ENCODE measurements at places on chromosomes 16 and 17.
A peak's percentile ranks its signal among the peaks of the same experiment; 100 is the strongest.

GRCh38 chr17:4110152-4110551, 32.7 kb downstream of the ZZEF1 start:
- no peak for DNase-seq

GRCh38 chr17:50046179-50046578, 9.7 kb upstream of the ITGA3 start:
- no peak for DNase-seq

DNA sequence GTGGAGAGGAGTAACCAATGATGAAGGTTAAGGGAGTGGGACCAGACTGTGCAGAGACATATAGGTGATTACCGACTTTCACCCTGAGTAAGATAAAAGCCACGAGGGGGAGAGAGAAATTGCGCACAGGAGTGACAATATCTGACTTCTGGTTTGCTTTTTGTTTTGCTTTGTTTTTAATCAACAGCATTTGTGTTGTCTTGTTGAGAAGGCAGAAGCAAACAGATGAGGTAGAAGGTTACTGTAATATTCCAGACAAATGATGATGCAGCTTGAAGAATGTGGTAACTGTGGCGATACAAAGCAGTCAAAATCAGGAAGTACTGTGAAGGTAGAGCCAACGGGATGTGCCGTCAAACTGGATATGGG, 7.5 kb downstream of the PELP1 start:
- no peak for DNase-seq

DNA sequence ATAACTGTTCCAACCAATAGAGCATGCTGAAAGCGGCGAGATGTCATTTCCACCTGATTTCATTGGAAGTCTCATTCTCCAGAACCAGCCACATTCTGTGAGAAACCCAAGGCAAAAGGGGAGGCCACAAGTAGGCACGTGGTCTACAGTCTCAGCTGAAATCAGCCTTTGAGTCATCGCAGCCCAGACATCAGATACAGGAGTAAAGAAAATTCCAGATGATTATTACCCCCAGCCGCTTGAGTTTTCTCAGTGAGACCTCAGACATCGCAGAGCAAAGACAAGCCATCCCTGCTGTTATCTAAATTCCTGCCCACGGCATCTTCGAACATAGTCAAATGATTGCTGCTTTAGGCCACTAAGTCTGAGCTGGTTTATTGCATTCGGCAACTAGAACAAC, 23.1 kb downstream of the STAT3 start:
- no peak for DNase-seq

DNA sequence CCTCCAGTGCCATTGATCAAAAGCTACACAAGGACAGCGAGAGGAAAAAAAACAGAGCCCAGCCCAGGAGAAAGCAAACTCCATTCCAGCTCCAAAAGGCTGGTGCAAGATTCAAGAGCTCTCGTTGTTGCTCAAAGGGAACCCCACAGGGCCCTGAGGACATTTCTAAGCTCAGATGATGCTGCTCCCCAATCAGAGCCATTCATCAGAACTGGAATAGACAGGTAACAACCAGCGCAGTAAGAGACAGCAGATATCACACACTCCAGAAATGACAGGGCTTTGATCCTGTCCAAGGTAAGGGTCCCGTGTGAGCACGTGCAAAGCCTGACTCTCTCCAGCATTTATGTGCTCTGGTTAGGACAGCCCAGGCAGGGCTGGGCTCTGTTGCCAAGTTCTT, 20.1 kb downstream of the PMP22 start:
- DNase-seq = no peak

- no peak for DNase-seq
Measured at GRCh38 chr17:79214459-79214858, 139.8 kb downstream of the ENGASE start.

DNA sequence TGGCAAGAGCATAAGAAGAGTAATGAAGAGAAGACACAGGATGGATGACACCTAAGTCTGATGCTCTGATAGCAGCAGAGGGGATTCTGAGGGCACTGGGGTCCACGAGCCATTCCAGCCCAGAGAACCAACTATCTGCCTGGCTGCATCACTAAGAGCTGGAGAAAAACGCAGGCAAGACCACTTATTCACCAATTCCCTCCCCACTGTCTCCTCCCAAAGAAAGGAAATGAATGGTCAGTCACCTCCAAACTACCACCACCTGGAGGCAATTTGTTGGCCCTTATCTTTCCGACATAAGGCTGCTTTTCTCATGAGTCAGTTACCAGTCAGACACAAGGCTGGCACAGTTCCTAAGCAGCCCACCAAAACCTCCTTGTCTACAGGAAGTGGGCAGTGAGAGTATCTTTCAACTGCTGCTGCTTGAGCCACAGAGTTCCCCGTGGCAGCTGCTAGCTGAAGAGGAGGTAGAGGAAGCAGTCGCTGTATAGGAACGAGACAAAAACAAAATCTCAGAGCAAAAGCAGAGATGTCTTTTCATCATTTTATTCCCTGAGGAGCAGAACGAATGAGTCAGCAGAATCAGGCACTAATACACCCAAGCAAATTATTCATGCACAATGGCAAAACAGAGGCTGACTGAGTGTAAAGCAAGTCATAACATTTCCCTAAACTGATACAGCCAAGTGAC, 111.1 kb downstream of the SMG6 start:
- peak; percentile 88 for DNase-seq

GRCh38 chr16:15714393-15715172, 64.5 kb downstream of the NDE1 start:
- DNase-seq = no peak

DNA sequence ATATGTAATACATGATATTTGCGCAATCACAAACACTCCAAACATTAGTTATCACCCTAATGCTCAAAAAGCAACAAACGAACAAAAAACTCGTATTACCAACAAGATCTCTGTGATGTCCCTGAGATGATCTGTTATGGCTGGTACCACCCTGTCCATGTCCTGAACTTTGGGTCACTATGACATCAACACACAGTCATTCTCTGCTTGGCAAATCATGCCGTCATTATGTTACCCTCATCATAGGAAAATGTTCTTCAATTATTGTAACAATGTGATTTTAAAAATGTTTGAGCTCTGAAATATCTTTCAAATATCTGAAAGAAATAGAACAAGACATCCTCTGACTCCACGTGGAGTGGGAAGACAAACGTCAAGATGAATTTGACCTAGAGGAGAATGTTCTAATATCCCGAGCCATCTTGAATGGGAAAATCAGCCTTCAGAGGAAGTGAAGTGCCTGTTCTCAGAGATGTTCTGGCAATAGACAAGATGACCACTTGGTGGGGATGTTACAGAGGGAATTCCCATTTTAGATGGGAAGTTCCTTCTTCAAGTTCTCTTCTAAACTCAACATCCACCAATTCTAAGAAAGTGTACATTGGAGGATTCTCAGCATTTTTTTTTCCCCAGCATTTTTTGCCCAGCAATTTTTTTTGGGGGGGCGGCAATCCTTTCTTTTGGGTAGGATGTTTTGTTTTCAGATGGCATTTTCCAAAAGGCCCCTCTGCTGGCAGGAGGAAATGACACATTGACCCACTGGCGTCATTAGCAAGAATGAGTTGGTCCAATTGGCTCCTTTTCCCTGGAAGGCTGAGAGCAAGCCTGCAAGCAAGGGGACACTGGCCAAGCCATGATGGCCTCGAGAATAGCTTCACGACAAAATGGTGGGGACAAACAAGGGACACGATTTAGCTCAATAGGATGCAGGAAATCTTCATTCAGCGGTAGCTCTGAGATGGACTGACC, 3.7 kb upstream of the HSD17B2 start:
- peak; percentile 62 for DNase-seq

DNA sequence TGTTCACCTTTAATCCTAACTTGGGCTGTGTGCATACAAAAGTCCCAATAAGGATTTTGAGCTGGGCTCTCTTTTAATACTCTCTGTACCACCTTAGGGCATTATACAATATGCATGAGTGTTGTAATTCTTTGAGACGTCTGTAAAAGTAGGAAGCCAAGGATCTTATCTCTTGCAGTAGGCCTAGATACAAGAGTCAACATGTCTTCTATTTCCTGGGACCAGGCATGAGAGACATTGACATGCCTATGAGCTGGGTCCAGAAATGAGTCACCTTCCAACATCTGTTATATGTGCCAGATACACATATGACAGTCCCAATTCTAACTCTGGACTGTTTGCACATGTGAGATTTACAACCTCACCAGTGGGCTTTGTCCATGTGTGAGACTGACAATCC, 1911.2 kb downstream of the TP53TG3F start:
- DNase-seq = no peak
